ENCODE measurements at places on chromosomes 13 and 19.

GRCh38 chr19:30671622-30672051, 299.5 kb downstream of the ZNF536 start:
- DNase-seq: no peak

DNA sequence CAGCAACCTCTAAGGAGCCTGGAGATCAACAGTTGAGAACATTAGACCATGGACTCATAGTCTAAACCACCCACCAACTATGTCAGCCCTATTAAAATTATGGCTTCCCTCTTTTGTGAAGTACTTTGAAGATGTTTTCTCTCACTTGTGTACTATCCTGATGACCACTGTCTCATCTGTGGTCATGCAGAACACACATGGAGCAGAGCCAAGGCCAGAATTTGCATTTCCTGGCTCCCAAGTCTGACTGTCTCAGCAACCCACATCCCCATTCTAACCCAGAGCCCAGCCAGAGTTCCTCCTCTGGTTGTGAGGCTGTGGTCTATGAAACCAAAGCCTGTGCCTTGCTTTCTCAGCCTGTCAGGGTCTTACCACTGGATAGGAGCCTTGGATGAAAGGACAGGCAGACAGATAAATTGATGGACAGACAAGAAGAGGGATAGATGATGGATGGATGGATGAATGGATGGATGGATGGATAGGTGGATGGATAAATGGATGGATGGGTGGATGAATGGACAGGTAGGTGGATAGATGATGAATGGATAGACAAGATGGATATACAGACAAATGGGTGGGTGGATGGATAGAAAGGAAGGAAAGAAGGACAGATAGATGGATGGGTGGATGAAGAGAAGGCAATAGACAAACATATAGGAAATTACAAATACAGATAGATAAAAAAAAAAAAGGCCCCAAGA, 35.4 kb downstream of the ZNF557 start:
- DNase-seq: no peak

- DNase-seq: no peak
These were observed 64.2 kb downstream of the CCDC70 start for GRCh38 chr13:51925865-51926527.

DNA sequence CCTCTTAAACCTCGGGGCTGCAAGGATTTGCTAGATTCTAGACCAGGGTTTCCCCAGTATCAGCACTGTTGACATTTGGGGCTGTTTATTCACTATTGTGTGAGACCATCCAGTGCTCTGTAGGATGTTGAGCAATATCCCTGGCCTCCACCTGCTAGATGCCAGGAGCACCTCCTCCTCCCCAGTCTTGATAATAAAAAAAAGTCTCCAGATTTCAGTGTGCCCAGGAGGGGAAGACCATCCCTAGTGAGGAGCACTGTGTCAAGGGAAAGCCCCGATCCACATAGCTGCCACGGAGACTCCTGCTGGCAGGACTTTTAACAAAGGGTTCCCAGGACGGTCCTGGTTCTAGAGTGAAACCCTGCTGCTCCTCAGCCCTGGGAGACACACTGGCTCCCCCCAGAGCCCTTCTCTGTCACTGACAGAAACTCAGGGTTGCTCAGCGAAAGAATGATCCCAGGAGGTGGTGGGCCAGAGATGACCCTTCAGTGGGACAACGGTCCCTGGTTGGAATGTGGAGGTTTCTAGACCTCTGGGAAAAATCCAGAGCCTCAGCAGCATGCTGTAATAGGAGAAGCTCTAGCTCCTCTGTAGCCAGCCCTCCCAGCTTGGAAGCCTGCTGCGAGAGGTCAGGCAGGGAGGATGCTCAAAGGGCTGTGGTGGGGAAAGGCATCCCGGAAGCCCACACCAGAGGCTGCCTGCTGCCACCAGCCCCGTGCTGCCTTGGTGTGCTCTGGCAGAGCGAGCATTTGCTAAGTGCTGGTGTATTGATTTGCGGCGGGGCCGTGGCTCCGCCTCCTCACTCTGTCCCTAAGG, 20.3 kb downstream of the LYL1 start:
- peak; percentile 84 for DNase-seq

- no peak for DNase-seq
These were observed 73.6 kb upstream of the ATP12A start for GRCh38 chr13:24606486-24607170.

DNA sequence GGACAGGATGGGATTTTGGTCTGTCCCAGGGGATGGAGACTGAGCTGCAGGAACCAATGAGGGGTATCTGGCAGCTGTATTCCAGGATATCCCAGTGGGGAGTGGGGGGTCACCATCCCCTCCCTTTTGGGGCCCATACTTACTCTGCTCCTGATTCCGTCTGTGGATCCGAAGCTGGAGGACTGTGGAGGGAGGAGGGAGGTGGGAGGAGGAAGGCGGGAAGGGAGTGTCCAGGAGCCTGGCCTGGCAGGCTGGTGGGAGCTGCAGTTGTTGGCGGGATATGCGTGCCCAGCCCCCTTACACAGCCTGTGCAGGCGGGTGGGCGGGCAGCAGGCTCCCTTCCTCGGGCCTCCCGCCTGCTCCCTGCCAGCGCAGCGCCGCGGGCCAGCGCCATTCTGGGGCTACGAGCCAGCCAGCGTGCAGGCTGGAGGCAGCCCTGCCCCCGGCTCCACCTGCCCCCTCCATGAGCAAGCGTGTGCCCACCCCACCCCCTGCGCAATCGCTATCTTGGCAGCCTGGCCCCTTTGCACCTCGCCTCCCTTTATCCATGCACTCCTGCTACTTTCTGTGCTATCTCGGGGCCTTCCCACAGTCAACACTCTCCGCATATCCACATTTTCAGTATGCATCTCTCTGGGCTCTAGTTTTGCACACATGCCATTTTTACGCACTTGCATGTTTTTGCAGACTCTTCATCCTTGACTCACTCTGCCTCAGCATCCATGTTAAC, 2.8 kb downstream of the MAMSTR start:
- DNase-seq: no peak

DNA sequence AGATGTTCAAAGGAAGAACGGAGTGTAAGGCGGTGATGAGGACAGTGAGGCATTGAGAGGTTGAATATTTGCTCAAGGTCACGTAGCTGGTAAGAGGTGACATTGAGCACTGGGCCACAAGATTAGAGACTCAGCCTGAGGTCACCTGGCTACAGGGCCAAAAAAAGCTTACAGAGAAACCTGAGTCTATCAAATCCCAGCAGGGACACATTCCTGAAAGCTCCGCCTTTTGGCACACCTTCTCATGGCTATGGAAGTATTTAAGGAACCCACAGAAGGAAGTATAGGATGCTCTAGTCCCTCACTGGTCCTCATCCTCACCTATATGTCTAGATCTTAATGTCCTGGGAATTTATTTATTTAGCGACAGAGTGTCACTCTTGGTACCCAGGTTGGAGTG, 17.4 kb downstream of the ZNF586 start:
- DNase-seq: no peak

- no peak for DNase-seq
These were observed 9.7 kb upstream of the GIPC1 start for GRCh38 chr19:14505488-14506239.

DNA sequence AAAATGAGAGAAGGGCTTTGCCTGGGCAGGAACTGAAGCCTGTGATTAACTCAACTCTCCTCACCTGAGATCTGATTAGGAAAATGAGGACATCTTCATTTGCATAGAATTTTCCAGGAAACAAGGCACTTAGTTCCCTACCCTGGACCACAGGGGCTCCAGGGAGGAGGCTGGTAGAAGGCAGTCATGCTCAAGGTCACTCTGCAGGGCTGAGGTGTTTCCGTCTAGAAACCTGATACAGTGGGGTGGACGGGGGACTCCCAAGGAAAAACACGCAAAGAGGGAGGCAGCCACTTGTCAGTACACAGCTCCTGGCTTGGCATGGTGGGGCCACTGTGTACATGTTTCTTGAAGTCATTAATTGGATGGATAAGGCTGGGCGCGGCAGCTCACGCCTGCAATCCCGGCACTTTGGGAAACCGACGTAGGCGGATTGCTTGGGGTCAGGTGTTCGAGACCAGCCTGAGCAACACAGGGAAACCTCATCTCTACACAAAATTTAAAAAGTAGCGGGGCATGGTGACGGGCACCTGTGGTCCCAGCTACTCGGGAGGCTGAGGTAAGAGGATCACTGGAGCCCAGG, 6.0 kb downstream of the KLK14 start:
- DNase-seq: no peak

- DNase-seq: no peak
These were observed 59.3 kb downstream of the ATP11A start for GRCh38 chr13:112748947-112749735.

- DNase-seq: no peak
These were observed 145.6 kb downstream of the FLT1 start for GRCh38 chr13:28349371-28349770.

DNA sequence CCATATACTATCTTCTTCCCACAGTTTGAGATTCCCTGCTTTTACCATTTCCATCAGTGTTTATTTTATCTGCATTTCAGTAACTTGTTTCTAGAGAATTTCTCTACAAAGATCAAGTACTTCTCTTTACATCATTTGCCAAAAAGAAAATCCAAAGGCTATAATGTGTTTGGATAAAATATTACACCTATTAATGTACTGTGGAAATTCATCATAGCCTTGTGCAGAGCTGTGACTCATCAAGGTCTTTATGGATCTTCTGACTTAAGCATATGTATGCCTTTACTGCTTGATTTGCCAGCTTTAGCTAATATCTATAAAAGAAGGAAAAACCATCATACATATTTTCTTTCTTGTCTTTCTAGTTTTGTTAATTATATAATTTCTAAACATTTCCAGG, 9.6 kb upstream of the HTR2A start:
- no peak for DNase-seq

- no peak for DNase-seq
These were observed 54.5 kb upstream of the TPM4 start for GRCh38 chr19:16021796-16022195.

DNA sequence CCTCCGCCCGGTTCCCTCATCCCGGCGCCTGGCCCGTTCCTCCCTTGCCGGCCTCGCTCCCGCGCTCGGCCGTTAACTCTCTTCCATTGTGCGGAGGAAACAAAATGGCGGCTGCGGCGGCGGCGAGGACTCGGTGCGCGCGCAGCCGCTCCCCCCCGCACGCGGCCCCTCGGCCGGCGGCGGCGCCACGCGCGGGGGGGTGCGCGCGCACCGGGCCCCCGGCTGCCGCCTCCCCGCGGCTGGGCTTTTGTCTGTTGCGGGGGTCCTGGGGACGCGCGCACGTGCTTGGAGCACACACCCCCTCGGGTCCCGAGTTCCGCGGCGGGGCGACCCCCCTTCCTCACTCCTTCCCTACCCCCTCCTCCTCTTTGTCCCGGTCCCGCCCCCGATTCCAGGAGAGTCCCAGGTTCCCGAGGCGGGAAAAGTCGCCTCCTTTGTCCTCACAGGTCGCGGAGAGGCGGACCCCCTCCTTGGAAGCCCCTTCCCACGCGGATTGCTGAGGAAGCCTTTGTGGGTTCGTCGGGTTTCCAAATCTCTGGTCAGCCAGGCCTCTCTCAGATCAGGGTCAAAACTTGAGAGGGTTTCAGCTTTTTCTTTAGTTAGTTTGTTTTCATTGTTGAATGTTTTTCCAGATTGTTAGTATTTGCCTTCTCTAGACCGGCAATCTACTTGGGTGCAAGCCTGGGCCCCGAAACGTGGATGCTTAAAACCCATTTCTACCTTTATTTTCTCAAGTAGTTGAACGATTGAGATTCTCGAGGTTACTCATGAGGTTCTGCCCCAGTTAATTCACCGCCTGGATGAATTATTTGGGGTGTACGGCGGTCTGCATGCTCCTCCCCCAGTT, 687 bp downstream of the ILF3 start:
- no peak for DNase-seq

DNA sequence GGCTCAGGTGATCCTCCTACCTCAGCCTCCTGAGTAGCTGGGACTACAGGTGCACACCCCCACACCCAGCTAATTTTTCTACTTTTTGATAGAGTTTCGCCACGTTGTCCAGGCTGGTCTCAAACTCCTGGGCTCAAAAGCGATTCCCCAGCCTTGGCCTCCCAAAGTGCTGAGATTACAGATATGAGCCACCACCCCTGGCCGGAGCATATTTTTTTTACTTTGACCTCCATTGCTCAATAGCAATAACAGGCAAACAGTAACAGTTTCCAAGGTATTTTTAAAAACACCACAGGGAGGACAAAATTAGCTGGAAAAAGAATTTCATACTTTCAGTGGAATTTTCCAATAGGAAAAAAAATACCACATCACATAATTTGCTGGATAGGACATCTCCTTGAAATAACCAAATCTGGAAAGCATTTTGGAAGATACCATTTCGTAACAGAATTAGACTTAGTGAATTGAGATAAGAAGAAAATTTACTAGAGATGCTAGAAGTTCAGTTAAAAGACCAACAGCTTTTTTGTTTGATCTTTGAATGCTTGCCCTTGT, 5.2 kb downstream of the DUXA start:
- no peak for DNase-seq

- DNase-seq: no peak
These were observed 354.9 kb downstream of the ENOX1 start for GRCh38 chr13:43431841-43432240.

GRCh38 chr19:32809254-32809653, 60.3 kb downstream of the SLC7A9 start:
- DNase-seq: no peak

- DNase-seq: no peak
These were observed 2.3 kb upstream of the TPM4 start for GRCh38 chr19:16073988-16074387.

- DNase-seq: no peak
These were observed 28.1 kb downstream of the LATS2 start for GRCh38 chr13:21033212-21033840.

- DNase-seq: peak; percentile 56
These were observed at the start of gene AKT2 for GRCh38 chr19:40284501-40285352. Gene AKT2 (minus strand): TSS chr19:40285345. CDS start chr19:40265267, 20,078 bp downstream.

- DNase-seq: no peak
These were observed 1.6 kb downstream of the FTL start for GRCh38 chr19:48966541-48967345.

- DNase-seq: no peak
These were observed 15.4 kb upstream of the MATK start for GRCh38 chr19:3801412-3802096.

GRCh38 chr19:13315495-13315894, 165.3 kb downstream of the IER2 start:
- DNase-seq: no peak

DNA sequence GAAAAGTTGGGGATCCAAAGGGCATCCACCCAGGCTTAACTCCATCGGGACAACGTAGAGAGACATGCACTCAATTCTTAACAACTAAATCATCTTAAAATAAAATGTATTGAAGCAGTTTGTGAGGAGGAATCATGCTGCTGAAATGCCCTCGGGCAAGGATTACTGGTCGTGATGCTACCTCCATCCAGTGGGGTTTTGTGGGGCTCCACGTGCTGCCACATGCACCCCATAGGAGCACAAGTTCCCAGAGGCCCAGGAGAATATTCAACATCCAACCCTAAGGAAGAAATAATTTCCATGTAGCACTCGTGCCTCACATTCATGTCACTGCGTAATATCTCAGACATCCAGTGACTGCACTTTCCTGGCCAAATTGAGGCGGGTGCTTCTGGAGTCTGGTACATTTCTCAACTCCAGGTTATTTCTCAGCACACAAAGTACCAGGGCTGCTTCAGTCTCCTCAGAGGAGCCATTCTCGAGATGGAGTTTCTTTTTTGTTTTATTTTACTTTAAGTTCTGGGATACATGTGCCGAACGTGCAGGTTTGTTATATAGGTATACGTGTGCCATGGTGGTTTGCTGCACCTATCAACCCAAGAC, 429.8 kb downstream of the FOXO1 start:
- DNase-seq: no peak
